ENCODE measurements at places on chromosomes 3 and 15. TPM values are rescaled to one million over a fixed set of nuclear protein-coding genes. Genes with fewer than 3 reads are reported as not detected.

Gene PLD1
- total RNA-seq: 42.9 TPM

Gene FETUB
- total RNA-seq: not detected

Gene TM6SF1
- 31.8 TPM for total RNA-seq

Gene SQOR
- 46.6 TPM for total RNA-seq

Gene CPLX3
- total RNA-seq: not detected

Gene SELENOT
- total RNA-seq: 98.5 TPM

Gene ADAMTSL3
- 4.9 TPM for total RNA-seq

Gene INSYN1
- 0.56 TPM for total RNA-seq

Gene MFN1
- total RNA-seq: 36.7 TPM

Gene FANCD2
- total RNA-seq: 8.7 TPM

Gene RPP14
- total RNA-seq: 17.8 TPM

Gene CCDC191
- 2.2 TPM for total RNA-seq

Gene ACKR4
- total RNA-seq: 0.18 TPM

Gene DNAJC17
- 45.4 TPM for total RNA-seq

Gene OCA2
- not detected for total RNA-seq

All from endothelial cell of coronary artery (primary cell).